Heart left ventricle (tissue), 16 donors: ENCODE measurements at places on chromosomes 7 and 10.

DNA sequence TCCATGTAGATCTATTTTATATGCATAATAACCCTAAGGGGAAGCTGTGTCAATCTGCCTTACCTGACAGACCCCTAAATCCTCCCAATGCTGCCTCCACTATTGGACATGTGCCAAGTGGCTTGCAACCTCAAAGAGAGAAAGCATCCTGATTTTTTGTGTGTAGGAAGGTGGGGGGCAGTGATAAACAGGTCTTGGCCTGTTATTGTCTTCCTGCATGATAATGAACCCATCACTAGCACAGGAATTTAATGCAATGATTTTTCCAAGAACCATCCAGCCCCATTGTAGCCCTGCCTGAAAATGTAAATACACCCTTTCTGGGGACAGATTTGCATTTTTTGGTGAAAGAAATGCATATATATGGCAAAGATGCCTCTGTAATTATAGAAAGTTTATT is 850.2 kb downstream of the LRMDA start:
- no peak for DNase-seq

DNA sequence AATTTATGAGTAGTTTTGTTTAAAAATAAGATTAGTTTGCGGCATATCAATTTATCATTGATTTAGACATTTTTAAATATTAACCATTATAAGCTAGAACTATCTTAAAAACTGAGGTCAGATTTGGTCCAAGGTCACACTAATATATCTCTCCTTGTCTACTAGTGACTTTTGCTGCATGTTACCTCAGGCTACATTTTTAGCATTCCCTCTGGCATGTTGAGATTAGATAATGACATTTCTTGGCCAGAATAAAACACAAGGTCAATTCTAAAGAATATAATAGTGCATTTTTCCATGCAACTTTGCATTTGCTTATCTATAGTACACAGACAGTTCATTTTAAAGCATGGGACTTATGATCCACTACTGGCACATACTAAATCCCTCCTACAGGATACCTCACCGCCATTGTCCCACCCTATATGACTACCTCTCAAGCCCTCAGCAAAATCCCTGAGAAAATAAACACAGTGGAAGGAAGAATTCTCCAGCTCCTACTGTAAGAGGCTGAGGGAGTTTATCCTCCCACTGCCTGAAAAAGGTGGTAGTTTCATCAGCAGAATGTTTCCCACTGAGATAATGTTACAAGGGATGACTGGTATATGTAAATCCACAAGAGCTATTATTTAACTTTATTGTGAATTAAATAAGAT is 816.4 kb downstream of the GRM8 start:
- DNase-seq = no peak

GRCh38 chr10:21036757-21037156 is 139.6 kb upstream of the NEBL start:
- no peak for DNase-seq

- no peak for DNase-seq
These were observed 154.9 kb upstream of the ITGB1 start for GRCh38 chr10:33112831-33113455.

- no peak for DNase-seq
These were observed at the start of gene OLAH for GRCh38 chr10:15043674-15044073. TSS of gene OLAH (plus strand) at chr10:15043943. CDS start at chr10:15047289, 3,346 bp downstream.

DNA sequence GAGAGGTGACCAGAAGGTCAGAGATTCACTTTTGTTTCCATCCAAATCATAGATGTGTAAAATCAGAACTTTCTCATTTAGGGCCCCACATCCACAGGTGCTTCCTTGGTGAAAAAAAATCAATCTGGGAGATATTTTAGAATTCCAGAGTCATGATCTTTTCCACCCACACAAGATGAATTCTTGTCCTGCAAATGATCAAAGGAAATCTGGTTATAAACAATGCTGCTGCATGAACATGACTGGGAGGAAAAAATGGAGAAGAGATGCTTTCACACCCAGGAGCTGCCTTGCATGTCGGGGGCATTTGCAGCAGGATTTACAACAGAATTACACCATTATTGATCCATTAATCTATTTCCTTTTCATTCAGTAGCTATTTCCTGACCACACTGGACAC is 106.5 kb upstream of the TMEM72 start:
- no peak for DNase-seq

DNA sequence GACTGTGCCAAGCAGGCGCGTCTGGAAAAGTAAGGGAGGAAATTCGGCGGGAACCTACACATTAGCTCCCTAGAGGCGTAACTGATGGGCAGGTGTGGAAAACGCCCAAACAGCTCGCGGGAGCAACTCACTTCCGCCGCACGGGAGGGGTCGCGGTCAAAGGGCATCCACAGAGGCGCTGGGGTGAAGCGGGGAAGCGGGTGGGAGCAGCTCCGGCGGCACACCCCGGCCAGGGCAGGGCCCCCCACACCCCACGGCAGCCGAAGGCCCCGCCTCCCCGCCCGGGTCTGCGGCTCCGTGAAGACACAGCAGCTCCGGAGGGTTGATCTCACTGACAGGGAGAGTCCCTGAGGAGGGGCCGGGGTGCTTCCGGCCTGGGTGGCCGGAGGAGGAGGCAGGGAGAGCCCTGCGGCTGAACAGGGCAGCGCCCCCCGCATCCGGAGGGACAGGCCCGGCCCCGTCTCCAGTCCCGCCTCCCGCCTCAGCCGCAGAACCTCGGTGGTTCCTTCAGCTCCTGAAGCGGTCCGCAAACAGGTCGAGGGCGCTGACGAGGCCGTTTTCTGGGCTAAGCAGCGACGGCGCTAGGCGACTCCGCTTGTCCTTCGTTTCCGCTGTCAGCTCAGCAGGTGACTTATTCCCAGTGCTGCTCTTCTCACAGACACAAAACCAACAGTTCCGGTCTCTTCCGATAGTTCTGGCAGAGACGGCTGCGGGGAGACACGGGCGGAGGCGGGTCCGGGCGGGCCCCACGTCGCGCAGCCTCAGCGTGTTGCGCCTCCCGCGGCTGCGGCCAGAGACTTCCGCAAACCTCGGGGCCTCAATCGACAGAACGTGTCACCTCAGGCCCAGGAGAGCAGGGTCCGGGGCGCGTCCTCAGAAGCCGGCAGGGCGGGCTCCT is 276.1 kb downstream of the DNAJB6 start:
- peak; percentile 22 for DNase-seq

DNA sequence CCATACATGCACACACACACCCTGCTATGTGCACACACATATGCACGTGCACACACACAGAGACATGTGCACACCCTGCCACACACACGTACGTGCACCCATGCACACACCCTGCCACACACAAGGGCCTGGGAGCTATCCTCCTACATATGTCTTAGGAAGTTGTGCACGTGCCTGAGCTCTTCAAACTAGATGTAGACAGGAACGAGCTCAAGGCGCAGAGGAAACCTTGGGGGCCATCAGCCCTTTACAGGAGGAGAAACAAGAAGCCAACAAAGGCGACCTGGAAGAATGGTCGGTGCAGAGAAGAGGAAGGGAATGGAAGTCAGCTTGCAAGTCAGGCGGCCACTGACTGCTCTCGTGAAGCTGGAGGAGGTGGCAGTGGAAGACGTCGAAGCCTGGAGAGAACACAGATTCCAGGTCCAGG is 58.7 kb downstream of the AOC1 start:
- no peak for DNase-seq

DNA sequence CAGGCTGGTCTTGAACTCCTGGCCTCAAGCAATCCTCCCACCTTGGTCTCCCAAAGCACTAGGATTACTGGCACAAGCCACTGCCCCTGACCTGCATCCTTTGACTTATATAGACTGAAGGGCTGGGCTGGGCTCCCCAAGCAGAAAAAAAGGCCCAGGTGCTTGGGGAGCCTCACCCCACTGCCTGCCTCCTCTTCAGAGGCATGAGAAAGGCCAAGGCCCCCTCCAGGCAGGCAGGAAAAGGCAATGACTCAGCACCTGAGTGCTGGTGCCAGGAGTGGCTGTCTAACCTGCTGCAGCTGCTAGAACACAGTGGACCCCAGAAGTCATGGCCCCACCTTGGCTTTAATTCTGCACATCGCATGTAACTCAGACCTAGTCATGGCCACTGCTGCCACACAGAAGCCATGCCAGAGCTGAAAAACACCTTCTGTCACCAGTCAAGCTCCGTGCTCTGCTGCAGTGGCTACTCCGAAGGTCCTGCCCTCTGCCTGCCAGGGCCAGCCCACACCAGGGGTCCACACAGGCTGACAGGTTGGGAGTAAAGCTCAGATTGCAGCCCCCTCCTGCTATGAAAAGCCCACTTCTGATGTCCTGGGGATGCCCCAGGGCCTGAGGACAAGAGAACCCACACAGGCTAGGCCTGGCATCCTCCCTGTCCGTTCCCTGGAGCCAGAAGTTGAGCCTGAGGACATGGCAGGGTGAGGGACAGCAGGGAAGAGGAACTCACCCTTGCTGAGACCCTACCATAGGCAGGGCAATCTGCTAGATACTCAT is 48.5 kb downstream of the GRID1 start:
- no peak for DNase-seq

DNA sequence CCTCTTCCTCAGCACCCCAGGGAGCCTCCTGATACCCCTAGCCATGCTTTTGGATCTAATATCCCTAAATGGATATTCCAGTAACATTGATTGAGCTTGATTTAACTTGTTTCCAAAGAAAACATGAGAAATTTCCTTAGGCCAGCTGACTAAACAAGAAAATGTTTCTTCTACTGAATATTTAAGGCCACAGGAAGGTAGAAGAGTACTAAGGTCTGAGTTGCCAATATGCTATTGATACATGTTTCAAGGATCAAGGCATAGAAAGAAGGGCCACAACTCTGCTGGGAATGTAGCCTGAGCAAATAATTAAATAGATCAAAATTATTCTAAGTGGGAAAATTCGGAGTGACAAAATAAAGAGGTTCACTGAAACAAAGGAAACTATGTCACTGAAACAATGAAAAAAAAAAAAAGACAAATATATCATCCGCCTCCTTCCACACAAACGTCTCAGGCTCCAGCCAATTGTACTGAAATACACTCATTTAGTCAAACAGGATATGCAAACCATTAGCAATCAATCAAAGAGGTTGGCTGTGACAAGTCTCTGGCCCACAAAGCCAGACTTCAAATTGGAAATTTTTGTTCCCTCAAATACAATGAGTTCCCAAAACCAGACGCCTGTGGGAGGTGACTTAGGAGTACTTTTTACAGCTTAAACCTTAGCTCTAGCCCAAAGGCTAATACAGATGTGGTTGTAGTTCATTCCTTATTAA is 396.2 kb downstream of the HTR7 start:
- DNase-seq = no peak

- DNase-seq = no peak
These were observed 534.1 kb downstream of the SDK1 start for GRCh38 chr7:3835109-3835508.

DNA sequence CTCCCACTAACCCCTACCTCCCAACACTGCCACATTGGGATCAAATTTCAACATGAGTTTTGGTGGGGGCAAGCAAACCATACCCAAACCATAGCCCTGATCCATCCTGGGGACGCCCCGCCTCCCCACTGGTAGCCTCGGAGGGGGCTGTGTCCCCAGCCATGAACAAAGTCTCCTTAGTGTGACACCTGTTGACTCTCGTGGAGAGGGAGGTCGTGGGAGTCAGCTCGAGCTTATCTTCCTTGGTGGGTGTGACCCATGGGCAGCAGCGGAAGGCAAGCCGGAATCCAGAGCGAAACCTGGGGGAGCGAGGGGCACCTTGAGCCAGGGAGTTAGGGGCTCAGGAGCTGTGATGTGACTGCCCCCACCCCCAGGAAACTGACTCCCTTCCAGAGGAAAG is 11.9 kb downstream of the TACR2 start:
- DNase-seq = no peak

DNA sequence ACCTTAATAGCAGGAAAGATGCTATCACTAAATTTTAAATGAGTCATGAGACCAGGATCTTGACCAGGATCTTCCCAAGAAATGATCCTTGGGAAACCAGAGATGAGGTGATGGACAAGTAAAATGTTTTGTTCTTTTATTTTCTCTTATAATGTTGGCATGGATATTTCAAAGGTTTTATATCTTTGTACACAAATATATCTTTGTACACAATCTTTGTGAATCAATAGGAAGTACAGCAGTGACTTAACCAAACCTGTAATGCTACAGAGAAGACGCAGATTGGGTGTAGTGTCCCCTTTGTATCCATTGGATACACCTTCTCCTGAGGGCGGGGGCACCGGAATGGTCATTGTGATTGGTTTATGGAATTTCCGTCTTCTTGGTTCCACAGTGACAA is 180.1 kb upstream of the CCDC6 start:
- DNase-seq = no peak

DNA sequence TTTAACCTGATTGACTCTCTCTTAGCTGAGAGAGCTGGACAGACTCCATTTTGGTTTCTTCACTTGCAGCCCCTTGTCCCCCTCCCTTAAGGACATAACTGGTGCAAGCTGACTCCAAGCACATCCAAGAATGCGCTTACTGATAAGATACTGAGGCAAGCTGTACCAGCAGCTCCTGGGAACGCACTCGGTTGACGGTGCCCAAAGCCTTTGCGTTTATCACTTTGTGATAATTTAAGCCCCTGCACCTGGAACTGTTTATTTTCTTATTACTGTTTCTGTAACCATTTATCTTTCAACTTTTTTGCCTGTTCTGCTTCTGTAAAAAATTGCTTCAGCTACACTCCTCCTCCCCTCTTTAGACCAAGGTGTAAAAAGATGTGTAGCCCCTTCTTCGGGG is 8.5 kb downstream of the AKR1B15 start:
- DNase-seq = no peak

GRCh38 chr7:100865372-100865911 is 1.7 kb upstream of the TRIP6 start:
- DNase-seq = no peak

GRCh38 chr7:650339-651031 is 76.0 kb upstream of the DNAAF5 start:
- peak; percentile 85 for DNase-seq

DNA sequence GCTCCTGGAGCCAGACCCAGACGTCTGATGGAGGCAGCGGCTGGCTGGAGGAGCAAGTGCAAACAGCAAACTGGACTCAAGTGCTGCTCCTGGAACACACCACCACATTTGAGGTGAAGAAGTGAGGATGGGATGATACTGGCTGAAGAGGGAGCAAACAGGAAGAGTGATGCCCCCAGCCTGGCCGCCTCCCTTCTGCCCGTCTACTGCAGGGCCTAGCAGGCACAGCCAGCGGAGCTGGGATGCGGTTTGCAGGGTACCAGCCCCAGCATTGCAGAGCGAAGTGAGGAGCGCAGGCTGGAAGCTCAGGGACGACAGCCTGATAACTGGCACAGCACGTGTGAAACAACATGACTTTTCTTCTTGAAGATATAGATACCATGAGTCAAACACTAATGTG is 111.8 kb upstream of the ZNF32 start:
- DNase-seq = no peak

DNA sequence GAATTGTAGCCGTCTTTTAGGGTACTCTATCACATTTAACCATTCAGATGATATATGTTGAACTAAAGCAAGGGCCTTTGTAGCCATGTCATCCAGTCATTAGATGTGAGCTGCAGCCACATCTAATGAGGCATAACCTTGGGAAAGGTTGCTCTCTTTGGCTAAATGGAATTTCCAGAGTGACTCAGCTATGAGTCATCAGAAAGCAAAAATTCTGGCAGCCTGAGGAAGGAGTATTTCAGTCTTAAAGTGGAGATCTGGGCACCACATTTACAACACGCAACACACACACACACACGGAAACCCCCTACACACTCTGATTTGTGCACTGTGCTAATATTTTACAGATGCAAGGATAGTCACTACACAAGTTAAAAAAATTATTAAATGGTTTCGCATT is 176.9 kb upstream of the ZWINT start:
- DNase-seq = no peak

- DNase-seq = no peak
These were observed 464.5 kb upstream of the ZMIZ1 start for GRCh38 chr10:78604286-78604685.
